ENCODE measurements at places on chromosomes 1 and 21.

- no peak for DNase-seq
These were observed 51.2 kb downstream of the GORAB start for GRCh38 chr1:170583186-170583585.

DNA sequence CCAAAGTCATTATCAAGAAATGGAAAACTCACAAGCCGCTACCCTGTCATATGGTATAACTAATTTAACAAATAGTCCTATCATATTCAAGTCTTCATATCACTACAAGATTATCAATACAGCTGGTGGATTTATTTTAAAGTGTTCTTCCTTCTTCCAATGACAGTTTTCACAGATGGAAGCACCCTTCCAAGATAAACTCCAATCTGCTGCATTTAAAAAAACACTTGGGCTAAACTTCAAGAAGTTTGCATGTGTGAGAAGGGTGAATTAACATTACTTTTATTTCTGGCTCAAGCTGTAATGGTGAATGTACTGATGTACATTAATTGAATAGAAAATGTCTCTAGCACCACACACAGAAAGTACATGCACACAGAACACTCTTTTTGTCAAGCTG is 192.4 kb downstream of the DPYD start:
- DNase-seq = no peak

DNA sequence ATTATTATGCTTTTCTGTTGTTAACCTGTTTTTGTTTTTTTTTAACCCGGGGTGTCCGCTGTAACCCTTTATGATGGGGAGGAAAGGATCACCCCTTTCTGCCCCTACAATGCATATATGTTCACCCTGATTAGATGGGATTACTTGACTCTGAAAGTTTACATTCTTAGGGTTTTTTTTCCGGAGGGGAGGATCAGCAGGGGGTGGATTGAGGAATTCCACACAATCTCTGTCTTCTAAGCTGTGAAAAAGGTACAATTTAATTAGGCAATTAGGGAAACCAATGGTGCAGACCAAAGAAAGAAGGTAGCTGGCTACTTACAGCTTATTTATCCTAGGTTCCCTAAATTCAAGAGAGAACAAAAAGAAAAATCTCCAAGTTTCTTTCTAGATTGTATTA is 58.3 kb downstream of the EDEM3 start:
- no peak for DNase-seq

DNA sequence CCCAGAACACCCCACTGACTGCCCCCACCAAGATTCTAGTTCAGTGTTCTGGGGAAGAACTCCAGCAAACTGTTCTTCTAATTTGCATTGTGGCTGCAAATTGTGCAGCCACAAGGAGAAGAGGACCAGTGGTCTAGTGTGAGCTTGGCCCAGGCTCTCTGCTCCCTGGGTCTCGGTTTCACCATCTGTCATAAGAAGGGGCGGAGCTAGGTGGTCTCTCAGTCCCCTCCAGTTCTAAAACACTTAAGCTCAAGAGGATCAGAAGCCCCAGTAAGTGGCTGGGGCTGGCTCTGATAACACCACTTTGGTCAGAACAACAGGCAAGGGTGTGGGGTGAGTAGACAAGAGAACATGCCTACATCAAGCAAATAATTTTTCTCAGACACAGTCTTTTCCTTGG is 99.9 kb downstream of the BEND5 start:
- DNase-seq = no peak

GRCh38 chr1:195236991-195237889 is 1371.0 kb downstream of the KCNT2 start:
- no peak for DNase-seq

- DNase-seq = no peak
These were observed 631.5 kb upstream of the PTBP2 start for GRCh38 chr1:96090134-96090533.

- no peak for DNase-seq
These were observed 115.2 kb downstream of the KIAA0319L start for GRCh38 chr1:35441926-35442579.

- no peak for DNase-seq
These were observed 14.5 kb downstream of the PAX7 start for GRCh38 chr1:18644973-18645746.

- peak; percentile 64 for DNase-seq
These were observed 778 bp downstream of the EVI5 start for GRCh38 chr1:92784021-92784638.

GRCh38 chr21:14056771-14057191 is 154.0 kb downstream of the LIPI start:
- no peak for DNase-seq

- DNase-seq = no peak
These were observed 11.7 kb upstream of the EPHA2 start for GRCh38 chr1:16167331-16168143.

DNA sequence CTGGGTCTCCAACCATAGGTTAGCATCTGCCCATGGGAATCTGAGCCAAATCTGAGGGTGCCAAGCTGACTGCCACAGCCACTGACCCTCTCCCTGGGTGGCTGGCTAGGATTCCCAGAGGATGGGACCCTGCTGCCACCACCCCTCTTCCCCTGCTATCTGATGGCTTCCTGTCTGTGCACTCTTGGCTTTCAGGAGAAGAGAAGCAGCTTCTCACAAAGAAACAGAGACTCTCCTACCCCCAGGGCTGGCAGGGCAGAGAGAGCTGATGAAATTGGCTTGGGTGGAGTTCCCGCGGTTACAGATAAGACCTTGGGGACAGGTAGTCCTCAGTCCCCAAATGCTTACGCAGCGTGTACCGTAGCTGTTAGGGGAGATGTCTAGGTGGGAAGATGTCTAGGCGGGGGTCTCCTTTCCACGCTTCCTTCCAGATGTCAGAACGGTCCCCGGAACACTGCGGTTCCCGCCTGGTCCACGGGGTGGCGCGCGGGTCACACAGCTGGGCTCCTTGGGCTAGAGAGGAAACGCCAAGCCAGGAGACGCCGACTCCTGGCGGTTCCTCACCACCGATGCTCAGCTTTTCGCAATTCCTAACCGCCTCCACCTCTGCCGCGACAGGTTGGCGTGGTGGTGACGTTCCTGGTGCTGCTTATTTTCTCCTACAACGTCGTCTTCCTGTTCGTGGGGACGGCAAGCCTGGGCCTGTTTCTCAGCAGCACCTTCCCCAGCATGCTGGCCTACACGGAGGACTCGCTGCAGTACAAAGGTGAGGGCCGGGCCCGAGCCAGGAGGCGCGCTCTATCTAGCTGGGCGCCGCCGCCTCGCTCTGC is 40.1 kb downstream of the ELK4 start:
- DNase-seq = peak; percentile 79

GRCh38 chr1:156461781-156462647 is 38.6 kb downstream of the MEF2D start:
- DNase-seq = peak; percentile 22

DNA sequence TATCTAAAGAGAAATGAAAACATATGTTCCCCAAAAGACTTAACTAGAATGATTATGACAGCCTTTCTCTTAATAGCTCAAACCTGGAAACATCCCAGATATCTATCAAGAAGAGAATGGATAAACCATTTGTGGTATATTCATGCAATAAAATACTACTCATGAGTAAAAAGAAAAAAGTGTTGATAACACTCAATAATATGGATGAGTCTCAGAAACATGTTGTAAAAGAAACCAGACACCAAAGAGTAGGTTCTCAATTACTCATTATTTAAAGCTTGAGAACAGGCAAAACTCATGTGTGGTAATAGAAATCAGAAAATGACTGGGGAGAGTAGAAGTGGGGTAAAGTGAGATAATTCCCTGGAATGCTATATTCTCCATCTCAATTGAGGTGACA is 154.1 kb downstream of the PHTF1 start:
- no peak for DNase-seq

GRCh38 chr1:10171105-10171767 is 39.1 kb upstream of the KIF1B start:
- no peak for DNase-seq

DNA sequence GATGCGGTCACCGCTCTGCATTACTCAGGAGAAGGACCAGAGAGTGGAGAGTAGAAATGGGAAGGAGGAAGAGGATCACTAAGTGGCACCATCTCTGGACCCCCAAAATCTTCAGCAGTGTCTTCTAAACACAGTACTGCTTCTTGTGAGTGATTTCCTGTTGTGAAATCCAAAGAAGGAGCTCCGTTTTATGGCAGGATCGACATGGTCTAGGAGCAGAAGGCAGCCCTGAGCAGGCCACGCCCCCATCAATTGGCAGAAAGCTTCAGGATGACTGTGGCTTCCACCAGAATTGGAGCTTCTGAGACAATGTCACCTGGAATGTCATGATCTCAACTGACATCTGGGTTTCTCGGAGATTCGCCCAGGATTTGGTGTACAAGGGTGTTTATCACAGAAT is 171.5 kb downstream of the ADSS2 start:
- no peak for DNase-seq

GRCh38 chr21:38680401-38680800 is 125.3 kb upstream of the ETS2 start:
- no peak for DNase-seq

DNA sequence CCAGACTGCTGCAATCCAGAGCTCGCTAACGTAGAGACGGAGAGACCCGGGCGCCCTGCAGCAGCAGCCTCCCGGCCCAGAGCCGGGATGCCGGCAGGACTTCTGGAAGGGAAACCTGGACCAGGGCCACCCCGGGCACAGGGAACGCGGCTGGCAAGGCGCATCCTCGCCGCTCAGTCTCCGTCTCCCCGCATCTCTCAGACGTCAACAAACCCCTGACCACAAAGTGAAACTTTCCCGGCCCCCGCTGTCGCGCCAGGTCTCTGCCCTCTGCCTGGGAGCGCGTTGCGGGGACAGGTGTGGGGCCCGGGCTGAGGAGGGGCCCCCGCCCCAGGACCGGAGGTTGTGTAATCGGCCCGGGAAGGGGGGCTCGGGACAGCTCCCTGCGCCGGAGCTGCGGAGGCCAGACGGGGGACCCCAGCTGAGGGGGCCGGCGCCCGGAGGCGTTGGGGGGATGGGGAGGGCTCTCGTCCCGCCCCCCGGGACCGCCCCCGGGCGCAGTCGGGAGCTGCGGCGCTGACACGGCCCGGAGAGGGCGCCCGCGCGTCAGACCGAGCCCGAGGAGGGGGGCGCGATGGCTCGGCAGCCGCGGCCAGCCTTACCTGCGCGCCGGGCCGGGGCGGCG is 116.6 kb upstream of the HIVEP3 start:
- no peak for DNase-seq

GRCh38 chr1:153652805-153653500 is 5.5 kb upstream of the SNAPIN start:
- no peak for DNase-seq

DNA sequence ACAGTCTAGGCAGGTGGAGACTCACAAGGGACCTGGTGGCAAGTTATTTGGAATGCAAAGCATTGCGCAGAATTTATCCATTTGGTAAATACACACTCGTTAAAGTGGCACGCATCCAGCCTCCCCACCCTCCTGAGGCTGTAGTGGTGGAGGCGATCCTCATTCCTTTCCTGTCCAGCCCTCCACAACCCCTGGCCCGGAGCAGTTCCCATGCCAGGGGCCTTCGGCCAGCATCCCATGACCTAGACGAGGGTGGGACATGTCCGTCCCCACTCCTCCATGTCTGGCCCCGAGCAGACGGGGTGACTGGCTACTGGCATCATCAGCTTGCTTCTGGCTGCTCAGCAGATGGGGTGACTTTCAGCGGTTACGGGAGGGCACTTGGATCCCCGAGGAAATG is 281.5 kb upstream of the VAMP3 start:
- no peak for DNase-seq

DNA sequence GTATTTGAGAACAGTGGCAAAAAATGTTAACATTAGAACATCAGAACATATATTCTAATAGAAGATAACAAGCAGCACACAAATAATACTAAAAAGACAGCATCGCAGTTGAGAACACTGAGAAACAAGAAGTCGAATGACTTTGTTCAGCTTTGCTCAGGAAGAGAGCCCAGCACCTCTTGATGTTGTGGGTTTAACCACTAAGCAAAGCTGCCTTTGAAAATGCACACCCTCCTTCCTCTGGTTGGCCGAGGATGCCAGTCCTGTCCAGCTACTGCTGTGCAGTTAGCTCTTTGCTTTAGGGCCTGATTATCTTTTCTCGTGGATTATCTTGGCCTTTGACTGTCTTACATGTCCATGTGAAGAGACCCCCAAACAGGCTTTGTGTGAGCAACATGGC is 60.5 kb downstream of the SPATA46 start:
- DNase-seq = no peak

DNA sequence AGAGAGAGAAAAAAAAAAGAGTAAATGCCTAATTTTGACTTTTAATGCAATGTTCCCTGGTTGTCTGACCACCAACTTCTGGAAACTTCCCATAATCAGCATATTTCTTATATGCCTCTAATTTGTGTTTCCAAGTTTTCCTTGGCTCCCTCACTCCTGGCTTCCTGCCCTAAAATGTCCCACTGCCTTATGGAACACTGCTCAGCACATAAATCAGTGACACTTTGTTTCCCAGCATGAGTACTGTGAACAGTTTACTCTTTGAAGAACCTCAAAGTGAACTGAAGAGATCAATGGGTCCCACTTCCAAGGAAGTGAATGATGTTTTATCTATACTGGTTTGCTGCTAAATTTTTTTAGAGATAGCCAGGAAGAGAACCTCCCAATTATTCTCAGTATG is 271.3 kb upstream of the PRMT6 start:
- no peak for DNase-seq

DNA sequence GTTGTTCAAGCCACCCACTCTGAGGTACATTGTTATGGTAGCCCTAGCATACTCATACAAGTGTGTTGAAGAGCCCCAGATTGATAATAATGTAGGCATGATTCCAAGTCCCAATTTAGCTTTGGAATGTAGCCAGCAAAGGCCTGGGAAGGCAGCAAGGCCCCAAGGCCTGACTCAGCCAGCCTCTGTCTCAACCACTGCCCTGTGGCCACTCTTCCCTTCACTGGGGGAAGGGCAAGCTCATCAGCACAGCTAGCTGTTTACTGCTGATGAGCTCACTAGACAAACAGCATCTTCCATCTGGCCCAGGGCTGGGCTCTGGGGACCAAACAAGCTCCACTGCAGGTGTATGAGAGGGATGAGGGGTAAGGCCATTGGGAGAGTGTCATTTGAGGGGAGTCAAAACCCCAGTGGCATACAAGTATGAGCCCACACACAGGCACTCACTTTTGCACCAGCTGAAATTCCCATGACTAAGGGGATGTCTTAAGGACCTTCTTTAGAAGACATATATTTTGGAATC is 2.2 kb upstream of the IRF6 start:
- DNase-seq = peak; percentile 87

DNA sequence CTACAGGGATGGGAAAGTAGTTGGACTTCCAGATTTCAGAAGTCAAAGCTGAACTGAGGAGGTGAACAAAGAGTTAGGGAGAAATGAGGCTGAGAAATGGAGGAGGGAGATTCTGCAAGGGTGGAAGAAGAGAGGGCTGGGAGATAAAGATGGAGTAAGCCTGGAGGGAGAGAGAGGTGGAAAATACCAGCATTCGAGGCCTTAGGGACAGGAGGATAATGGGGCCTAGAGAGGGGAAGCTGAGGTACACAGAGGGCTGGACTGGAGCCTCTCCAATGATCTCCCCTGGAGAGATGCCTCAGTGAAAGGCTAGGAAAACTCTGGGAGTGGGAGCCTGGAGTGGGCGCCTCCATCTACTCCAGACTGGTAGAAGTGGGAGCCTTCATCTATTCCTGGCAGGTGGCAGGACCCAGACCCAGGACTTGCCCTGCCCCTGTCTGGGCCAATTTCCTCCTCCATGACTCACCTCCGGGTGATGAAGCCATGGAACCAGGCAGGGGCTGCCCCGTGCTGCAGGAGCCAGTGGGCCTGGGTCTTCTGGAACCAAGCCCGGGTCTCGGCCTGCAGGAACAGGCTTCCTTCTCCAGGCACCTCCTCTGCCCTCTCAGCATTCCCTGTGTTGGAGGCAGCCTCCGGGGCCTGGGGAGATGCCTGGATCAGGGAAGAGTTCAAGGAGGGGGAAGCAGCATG is 1.9 kb downstream of the SH2D2A start:
- no peak for DNase-seq

All from erythroblast (primary cell).